ENCODE measurements at places on chromosomes 5 and 9.

DNA sequence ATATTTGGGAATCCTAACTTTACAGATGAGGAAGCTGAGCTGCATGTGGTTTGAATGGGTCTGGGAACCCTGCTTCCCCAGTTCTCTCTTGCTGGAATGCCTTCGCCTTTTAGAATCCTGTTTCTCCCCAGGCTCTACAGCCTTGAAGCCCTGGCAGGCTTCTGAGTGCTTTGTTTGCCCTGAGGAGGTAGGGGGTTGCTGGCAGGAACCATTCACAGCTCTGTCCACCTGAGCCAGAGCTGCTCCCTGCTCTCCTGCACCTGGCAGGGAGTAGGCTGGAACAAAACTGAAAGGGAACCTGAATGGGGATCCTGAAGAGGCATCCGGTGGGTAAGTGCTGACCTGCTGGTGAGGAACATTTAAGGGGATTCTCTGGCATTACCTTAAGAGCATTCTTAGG, 33.0 kb downstream of the KIF4B start:
- no peaks in the 10 kb centered on the region for H3K27me3 ChIP-seq
- H3K4me3 ChIP-seq = no peak overlapping the region
- no peak overlapping the region for H3K27ac ChIP-seq
- no peak for DNase-seq
- H3K36me3 ChIP-seq = no peaks in the 10 kb centered on the region
- no peaks in the 10 kb centered on the region for H3K4me1 ChIP-seq

GRCh38 chr9:134372581-134373267, 46.5 kb downstream of the RXRA start:
- peak overlapping the region; percentile 74 for H3K27ac ChIP-seq
- H3K4me3 ChIP-seq = no peak overlapping the region
- H3K36me3 ChIP-seq = no peaks in the 10 kb centered on the region
- no peaks in the 10 kb centered on the region for H3K27me3 ChIP-seq

GRCh38 chr9:104725014-104725413, 22.5 kb upstream of the NIPSNAP3A start:
- DNase-seq = no peak
- no peaks in the 10 kb centered on the region for H3K27me3 ChIP-seq
- no peaks in the 10 kb centered on the region for H3K4me1 ChIP-seq
- H3K4me3 ChIP-seq = no peak overlapping the region
- no peak overlapping the region for H3K27ac ChIP-seq

DNA sequence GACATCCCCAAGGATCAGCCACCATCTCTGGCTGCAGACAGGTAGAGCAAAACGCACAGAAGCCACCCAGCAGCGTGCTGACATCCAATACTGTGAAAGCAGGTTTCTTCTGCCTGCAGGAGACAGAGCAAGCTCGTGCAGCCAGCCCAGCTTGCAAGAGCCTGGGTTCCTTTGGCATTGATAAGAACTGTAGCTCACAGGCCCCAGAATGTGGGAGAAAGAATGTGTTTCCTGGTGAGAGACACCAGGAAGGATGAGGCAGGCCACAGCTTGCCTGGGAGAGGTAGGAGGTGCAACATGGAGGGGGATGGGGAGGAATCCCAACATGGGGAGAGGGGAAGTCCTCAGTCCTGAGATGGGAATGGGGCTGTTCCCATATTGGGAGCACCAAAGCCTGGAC, 34.0 kb upstream of the ARAP3 start:
- no peak overlapping the region for H3K27ac ChIP-seq
- no peaks in the 10 kb centered on the region for H3K4me1 ChIP-seq
- DNase-seq = no peak
- H3K27me3 ChIP-seq = peaks cover 27% of the 10 kb centered on the region
- H3K4me3 ChIP-seq = no peak overlapping the region

DNA sequence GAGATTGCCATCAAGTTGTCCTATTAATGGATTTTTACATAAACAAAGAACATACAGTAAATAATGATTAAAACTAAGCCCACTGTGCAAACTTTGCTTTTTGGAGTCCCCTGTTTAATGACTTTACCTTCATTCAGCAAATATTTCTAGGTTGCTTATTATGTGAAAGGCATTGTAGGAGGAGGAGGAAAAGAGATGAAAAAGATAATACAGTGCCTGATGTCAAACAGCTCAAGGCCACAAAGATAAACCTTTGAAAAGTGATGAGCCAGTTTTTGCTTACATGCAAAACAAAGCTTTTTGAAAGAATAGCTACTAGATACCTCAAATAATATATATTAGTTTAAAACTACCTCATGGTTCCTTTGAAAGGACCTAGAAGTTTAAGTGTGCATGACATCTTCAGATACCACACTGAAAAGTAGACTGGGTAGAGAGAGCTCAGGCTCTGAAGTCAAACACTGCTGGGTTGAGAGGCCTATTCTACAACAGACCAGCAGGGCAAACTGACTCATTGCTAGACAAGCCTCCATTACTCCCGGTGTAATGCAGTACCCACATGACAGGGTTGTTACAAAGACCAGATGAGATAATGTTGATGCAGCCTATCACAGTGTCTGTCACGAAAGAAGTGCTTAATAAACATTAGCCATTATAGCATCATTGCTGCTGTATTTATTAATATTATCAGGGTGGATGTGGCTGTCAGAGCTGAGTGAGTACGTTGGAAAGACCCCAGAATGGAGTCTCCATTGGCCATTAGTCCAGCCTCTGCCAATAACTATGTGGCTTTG, 11.8 kb downstream of the DEPDC1B start:
- no peak overlapping the region for H3K4me3 ChIP-seq
- H3K27me3 ChIP-seq = no peaks in the 10 kb centered on the region
- H3K27ac ChIP-seq = no peak overlapping the region
- DNase-seq = no peak
- peaks cover 23% of the 10 kb centered on the region for H3K36me3 ChIP-seq

DNA sequence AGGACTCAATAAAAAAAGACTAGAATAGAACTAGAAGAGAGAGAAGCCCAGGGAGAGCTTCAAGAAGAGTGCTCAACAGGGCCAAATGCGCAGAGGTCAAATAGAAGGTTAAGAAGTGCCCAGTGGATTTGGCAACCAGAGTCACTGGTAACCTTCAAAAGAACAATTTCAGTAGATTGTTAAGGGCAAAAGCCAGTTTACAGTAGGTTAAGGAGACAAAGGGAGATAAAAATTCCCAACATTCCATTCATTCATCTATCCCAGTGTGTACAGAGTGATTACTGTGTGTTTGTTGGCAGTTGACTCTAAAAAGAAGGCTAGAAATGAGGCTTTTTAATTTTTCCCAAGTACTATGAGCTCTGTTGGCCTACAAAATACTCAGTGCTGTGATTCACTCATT, 69.4 kb downstream of the RIGI start:
- H3K4me3 ChIP-seq = no peak overlapping the region
- no peaks in the 10 kb centered on the region for H3K36me3 ChIP-seq
- DNase-seq = peak; percentile 49
- H3K4me1 ChIP-seq = peaks cover 28% of the 10 kb centered on the region

DNA sequence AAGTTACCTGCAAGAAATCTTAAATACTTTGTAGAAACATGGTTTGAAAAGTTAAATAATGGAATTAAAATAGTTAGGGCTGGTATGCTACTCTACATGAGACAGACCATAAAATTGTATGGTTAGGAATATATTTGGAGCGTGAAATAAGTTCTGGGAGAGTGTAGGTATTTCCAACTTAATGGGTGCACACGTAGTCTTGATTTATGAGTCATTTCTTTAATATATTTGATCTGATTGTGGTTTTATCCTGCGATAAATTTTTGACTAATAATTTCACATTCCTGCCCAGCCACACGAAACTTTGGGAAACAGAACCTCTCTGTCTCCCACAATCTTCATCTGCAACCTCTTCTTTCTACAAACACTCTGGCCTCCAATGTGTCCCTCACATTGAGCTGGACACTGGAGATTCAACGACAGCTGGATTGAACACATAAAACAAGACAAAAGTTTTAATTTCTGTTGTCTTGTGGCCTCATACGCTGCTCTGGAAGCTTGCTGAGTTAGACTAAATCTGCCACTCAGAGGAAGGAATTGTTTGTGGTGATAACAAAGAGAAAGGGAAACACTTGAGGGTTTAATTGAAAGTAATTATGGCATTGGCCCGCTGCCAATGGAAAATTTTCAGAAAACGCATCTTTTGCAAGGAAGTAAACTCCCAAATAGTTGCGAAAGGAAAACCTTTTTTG, 201.8 kb upstream of the ZNF608 start:
- no peaks in the 10 kb centered on the region for H3K36me3 ChIP-seq
- no peak overlapping the region for H3K27ac ChIP-seq
- H3K4me1 ChIP-seq = peaks cover 8% of the 10 kb centered on the region
- H3K27me3 ChIP-seq = no peaks in the 10 kb centered on the region
- H3K4me3 ChIP-seq = no peak overlapping the region
- no peak for DNase-seq

DNA sequence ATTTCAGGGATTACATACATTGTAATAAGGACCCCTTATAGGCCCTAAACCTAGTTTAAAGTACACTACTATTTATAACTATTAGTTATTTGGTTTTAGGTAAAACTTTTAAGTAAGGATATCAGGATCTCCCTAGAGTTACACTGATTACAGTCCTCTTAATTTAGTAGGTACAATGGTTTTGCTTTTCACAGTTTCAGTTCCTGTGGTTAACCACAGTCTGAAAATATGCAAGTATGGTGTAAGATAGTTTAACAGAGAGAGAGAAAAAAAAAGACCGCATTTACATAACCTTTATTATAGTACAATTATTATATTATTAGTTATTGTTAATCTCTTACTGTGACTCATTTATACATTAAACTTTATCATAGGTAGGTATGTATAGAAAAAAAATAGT, 725.3 kb upstream of the PTPRD start:
- H3K4me3 ChIP-seq = no peak overlapping the region
- H3K27me3 ChIP-seq = no peaks in the 10 kb centered on the region
- no peaks in the 10 kb centered on the region for H3K4me1 ChIP-seq
- no peaks in the 10 kb centered on the region for H3K36me3 ChIP-seq

- H3K27ac ChIP-seq = peak overlapping the region; percentile 26
- no peak overlapping the region for H3K4me3 ChIP-seq
- peaks cover 17% of the 10 kb centered on the region for H3K4me1 ChIP-seq
- peak; percentile 58 for DNase-seq
These were observed 1294.2 kb downstream of the EFNA5 start for GRCh38 chr5:106376522-106376921.

DNA sequence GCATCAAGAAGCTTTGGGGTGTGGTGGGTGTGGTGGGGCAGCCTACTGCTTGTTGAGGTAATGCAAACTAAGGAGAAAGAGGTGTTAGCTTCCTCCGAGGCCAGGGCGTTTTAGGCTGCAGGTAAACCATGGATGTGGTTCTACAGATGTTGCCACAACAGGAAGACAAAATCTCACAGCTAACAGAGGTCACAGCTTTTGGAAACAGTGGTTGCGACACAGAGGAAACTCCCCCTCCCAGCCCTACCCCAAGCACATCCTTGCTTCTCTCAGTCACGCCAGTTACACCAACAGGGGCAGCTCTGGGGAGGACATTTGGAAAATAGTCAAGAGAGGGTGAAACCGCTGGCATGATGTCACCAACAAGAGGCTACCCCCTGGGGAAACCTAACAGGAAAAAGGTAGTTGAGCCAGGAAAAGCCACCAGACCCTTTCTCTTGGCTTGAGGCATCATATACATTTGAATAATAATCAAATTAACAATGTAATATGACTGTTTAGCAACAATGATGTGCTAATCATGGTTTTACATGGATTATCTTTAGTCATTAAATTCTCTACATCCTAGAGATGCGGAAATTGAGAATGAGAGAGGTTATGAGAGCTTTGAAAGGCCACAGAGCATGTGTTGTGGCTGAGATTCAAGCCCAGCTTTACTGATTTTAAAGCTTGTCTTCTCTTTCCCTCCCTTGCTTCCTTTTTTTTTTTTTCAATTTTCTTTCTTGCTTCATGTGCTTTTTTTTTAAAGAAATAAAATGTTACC, 82.2 kb upstream of the IL12B start:
- DNase-seq = no peak
- no peaks in the 10 kb centered on the region for H3K36me3 ChIP-seq

DNA sequence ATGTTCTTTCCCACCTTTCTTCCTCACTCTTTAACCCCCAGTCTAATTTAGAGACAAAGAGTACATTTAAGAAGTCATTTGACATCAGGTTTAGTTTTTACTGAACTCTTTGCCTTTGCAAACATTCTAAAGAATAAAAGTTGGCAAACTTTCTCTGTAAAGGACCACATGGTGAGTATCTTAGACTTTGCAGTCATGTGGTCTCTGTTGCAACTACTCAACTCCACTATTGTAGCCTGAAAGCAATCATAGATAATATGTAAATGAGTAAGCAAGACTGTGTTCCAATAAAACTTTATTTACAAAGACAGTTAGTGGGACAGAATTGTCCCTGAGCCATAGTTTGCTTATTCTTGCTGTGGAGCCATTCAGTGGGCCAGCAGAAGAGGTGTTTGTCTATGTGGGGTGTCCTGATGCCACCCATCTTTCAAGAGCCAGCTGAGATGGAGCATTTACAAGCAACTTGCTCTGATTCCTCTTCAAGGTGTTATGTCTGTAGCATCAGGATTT, 25.4 kb downstream of the ABLIM3 start:
- H3K27me3 ChIP-seq = no peaks in the 10 kb centered on the region
- no peak overlapping the region for H3K4me3 ChIP-seq
- H3K4me1 ChIP-seq = peaks cover 19% of the 10 kb centered on the region
- no peak overlapping the region for H3K27ac ChIP-seq
- peaks cover 12% of the 10 kb centered on the region for H3K36me3 ChIP-seq

DNA sequence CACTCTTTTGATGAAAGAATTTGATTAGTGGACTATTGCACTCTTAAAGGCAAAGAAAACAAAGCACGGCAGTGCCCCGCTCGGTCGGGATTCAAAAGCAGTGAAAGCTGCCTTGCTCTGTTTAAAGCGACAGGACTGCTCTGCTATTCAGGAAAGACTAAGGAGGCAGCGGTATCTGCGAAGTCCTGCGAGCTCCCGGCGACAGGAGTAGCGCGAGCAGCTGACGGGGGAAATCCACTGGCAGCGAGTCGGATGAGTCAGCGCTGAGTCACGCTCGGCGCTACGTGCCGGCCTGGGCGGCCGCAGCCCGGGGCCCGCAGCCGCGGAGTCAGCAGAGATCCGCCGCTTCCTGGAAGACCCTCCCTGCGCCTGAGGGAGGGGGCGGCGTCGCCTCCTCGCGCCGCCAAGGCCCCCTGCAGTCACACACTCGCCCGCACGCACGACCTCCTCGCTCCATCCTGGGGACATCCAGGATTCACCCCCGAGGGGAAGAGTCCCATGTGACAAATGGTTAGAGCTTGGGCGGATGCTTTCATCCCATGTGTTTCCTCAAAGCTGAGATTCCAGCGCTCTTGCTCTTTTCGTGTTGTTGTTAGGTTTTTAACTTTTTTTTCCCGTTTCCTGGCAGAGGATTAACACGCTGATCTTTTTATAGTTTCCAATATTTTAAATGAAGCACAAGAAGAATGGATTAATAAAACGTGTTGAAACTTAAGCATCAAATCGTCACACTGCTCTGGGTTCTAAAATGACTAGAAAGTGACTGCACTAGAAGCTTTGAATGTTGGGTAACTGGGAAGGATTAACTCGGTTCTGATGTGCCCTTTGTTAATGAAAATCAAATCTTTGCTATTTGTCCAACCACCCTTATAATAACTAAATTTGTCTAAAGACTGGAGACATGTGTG, 102.5 kb downstream of the ARRDC3 start:
- peak overlapping the region; percentile 29 for H3K4me3 ChIP-seq
- H3K27me3 ChIP-seq = no peaks in the 10 kb centered on the region
- peaks cover 45% of the 10 kb centered on the region for H3K4me1 ChIP-seq
- no peaks in the 10 kb centered on the region for H3K36me3 ChIP-seq

- H3K4me3 ChIP-seq = no peak overlapping the region
- no peaks in the 10 kb centered on the region for H3K36me3 ChIP-seq
- DNase-seq = no peak
- no peaks in the 10 kb centered on the region for H3K27me3 ChIP-seq
- peaks cover 1% of the 10 kb centered on the region for H3K4me1 ChIP-seq
These were observed 61.0 kb downstream of the RALGPS1 start for GRCh38 chr9:126975327-126976220.

Measured in SJSA1 (cell line).